Ovary (tissue), 10 donors: ENCODE measurements at places on chromosomes 6 and 20. TPM values are rescaled to one million over a fixed set of nuclear protein-coding genes. Genes with fewer than 3 reads are reported as not detected.

Gene ZSCAN26
- total RNA-seq, result 11.8 TPM

DNA sequence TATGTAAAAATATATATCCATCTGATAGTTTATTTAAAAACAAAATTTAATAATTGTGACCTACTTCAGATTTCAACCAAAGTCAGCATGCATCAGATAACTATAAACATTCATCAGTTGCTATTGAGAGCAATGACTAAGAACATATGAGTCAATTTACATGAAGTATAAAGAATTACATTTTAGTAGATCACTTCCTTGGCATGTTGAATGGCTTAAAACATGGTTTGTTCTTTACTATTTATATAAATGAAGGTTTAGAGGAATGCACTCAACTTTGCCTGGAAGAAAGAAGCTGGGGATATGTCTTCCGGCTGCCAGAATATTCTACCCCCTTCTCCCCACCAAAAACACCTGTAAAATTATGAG is 6.4 kb upstream of the FAM217A start:
- H3K36me3 ChIP-seq, result no peaks in the 10 kb centered on the region
- no peak overlapping the region for H3K4me3 ChIP-seq

DNA sequence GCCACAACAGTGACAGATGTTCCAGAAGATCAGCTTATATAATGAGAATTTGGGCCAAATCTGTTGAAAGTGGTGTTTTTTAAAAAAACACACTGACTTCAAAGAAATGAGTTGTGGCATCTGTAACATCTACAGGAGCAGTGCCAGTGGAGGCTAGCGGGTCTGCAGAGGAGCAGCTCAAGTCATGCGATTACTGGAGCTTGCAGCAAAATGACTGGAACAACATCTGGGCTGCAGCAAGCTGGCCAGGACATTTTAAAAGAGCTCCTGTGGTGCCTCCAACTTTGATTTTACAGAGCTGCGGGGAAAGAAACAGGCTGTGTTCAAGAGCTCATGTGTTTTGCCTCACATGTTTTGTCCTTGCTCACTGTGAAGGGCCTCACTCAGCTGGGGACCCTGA is 57.2 kb downstream of the TBX18 start:
- H3K4me3 ChIP-seq, result no peak overlapping the region
- H3K36me3 ChIP-seq, result no peaks in the 10 kb centered on the region
- H3K27me3 ChIP-seq, result no peaks in the 10 kb centered on the region
- DNase-seq, result no peak

DNA sequence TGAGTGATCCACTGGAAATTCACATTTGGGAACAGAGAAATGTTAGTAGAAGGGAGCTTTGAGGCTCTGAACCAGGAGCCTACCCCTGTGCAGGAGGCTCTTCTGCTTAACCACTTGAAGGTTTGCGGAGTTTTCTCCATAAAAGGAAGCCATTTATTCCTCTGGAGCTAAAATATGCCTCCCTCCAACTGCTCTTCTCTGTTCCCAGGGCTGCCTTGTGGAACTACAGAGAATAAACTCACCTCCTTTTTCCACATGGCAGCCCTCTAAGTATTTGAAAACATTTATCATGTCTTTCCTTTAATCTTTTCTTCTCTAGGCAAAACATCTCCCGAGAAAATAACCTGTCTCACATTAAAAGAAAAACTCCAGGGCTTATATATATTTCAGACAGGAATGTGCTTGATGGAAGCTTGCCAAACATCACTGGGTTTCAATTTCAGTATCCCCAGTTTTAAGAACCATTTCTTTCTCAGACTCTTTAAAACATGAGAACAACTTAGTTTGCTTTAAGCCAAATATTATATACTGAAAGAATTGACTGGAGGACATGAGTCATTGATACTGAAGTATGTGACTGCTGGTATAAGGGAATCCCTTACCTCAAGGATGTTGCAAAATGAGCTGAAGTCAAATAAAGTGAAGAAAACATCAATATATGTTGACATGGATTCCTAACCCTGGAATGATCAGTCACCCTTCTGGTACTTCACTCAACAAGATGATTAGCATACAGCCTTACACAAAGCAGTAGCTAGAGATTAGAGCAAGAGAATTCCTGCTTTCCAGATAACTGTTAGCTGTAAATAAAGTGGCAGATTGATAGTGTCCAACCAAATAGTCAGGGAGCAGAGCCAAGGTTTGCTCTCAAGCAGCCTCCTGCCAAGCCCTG is 74.0 kb downstream of the ZBTB2 start:
- H3K36me3 ChIP-seq, result no peaks in the 10 kb centered on the region
- no peak overlapping the region for H3K4me3 ChIP-seq
- DNase-seq, result no peak
- peaks cover 7% of the 10 kb centered on the region for H3K4me1 ChIP-seq

DNA sequence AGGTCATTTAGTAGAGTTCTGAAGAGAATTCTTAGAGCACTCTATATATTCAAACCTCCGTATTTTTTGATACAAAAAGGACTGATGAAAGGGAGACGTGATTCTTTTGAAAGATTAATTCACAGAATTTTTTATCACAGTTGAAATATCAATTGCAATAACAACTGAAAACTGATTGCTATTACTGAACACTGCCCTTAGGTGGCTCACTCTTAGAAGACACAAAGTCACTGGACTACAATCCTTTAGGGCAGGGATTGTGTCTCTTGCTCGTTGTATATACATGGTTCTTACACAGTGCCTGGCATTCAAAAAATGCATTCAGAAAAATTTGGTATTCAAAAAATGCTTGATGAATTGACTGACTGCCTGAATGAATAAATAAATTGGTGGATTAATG is 17.1 kb upstream of the CALHM6 start:
- H3K4me1 ChIP-seq, result peaks cover 6% of the 10 kb centered on the region
- no peak for DNase-seq
- H3K36me3 ChIP-seq, result no peaks in the 10 kb centered on the region
- no peak overlapping the region for H3K4me3 ChIP-seq
- H3K27me3 ChIP-seq, result no peaks in the 10 kb centered on the region
- H3K27ac ChIP-seq, result no peak overlapping the region

- DNase-seq, result no peak
- H3K36me3 ChIP-seq, result no peaks in the 10 kb centered on the region
- no peak overlapping the region for H3K4me3 ChIP-seq
- H3K27ac ChIP-seq, result no peak overlapping the region
- H3K4me1 ChIP-seq, result no peaks in the 10 kb centered on the region
Observed at GRCh38 chr6:126550323-126550722, 210.4 kb downstream of the CENPW start.

Gene TINAG
- not detected for total RNA-seq
